ENCODE measurements at places on chromosomes 12 and 14.

DNA sequence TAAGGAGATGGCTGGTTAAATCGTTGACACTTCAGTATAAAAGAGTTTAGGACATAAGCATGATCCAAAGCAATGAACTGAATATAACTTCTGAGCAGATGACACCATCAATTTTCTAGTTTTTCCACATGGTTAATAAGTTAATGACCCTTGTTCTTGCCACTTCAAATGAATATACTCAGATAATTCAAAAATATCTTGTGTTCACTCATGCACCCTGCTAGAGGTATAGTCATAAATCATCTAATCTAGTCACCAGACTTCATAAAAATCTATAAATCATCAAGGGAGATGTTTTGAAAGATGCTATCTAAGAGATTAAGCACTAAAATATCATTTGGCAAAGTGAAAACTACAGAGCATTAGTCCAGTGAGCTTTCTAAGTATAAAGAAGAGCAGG, 131.9 kb downstream of the MDGA2 start:
- no peak for DNase-seq

GRCh38 chr14:76499399-76499798, 123.5 kb downstream of the ESRRB start:
- no peak for DNase-seq

DNA sequence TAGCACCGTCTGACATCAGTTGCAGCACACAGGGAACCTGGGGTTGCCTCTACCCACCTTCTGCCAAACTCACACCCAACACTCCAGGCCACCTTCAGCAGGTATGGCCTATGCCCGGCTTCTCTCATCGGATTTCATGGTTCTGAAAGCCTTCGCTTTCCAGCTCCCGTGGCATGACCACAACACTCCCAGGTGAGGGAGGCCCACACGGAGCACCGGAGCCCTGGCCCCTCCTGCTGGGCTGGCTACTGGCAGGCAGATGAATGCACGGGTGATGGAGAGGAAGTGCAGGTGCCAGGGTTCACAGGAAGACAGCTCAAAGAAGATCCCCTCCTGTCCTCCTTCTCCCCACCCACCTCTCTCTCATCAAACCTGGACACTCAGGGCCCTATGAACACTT, 37.2 kb downstream of the CACNA2D4 start:
- no peak for DNase-seq

- DNase-seq, result no peak
Measured at GRCh38 chr12:127550271-127550670, 716.7 kb upstream of the TMEM132C start.

DNA sequence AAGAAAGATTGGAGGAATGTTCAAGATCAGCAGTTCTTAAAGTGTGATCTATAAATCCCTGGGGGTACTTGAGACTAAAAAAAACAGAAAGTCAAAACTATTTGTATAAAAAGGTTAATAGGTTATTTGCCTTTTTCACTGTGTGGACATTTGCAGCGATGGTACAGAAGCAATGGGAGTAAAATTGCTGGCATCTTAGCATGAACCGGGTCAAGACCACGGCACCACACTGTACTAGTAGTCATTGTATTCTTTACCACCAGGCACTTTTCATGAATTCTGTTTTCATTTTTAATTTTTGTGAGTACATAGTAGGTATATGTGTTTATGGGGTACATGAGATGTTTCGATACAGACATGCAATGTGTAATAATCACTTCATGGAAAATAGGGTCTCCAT, 126.2 kb downstream of the IPO8 start:
- DNase-seq, result no peak

DNA sequence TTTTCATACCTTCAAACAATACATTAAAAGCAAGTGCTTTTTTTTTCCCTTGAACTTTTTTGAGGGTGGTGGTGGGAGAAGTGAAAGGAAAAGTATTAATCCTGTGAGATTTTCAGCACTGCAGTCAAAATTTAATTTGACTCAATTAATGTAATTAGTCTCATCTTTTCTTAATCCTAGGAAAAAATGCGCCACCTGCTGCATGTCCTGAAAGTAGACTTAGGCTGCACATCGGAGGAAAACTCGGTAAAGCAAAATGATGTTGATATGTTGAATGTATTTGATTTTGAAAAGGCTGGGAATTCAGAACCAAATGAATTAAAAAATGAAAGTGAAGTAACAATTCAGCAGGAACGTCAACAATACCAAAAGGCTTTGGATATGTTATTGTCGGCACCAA, 52.2 kb downstream of the SPATA7 start:
- DNase-seq, result no peak

DNA sequence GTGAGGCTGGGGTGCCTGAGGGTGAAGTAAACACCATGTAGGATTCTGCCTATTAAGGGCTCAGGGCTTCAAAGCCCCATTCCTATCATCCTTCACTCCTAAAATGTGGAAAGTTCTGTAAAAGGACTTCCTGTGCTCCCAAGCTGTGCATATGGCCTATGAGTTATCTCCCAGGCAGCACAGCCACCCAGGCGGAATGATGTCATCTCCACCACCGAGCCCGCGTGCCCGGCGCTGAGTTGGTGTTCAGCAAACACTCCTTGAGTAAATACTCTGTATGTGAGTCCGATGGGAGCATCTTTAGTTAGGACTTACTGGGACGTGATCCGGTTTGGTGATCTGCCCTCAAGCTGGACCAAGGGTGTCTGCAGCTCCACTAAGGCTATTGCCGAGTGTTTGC, 437.3 kb downstream of the MED13L start:
- no peak for DNase-seq

DNA sequence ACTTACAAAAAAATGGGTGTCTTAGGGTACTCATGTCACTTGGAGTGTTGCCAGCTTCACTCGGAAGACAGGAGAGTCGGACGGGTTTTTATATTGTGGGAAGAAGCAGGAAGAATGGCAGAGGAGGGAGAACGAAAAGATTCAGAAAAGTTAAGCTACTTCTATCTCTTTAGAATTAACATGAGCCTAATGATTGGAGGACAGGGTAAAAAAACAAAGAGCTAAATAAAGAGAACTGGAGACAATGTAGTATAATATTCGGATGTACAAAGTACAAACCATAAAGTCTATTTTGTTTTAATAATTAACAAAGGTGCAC, 43.9 kb downstream of the EFCAB11 start:
- no peak for DNase-seq

Data from eye (tissue), 1 donor.